ENCODE measurements at places on chromosomes 12 and 14.

DNA sequence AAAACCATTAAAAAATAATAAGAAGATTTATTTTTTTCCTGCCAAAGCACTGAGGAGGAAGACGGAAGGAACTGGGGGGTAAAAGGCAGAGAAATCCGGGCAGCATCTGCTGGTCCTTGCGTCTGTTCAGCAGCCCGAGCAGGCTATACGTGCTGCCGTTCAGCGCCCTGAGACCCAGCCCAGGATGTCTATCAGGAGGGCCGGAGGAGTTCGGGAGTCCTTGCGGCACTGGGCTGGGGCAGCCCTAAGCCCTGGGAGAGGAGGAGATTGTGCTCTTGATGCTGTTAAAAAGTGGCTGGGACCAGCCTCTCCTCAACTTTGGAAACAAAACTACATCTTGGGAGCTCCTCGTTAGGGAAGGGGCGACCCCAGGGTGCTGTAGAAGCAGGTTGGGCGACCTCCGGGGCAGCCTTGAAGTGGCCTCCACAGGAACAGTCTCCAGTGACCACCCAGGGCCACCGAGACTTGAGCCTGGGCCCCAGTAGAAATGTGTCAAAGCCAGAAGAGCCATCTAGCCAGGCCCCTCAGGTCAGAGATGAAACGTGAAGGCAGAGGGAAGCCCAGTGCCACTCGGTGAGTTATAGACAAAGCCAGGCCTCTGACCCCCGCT is 14.3 kb downstream of the PGF start:
- no peak for DNase-seq

DNA sequence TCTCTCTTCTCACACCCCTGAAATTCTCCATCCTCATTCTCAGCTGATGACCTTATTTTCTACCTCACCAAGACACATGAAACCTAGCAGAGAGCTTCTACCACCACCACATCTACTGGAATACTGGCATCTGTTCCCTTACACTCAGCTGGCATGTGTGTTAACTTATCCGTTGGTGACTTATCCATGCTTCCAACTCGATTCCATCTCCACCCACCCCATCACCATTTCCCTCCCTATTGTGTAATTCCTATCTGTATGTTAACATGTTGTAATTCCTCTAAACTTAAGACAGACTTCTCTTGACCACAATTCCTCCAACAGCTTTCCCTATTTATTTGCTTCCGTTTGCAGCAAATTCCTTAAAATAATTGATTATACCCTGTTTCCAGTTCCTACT is 15.4 kb downstream of the C1S start:
- no peak for DNase-seq

GRCh38 chr14:75070383-75070782 is 942 bp downstream of the ZC2HC1C start:
- no peak for DNase-seq

GRCh38 chr14:78308079-78308478 is 137.9 kb downstream of the NRXN3 start:
- DNase-seq: no peak

GRCh38 chr12:30739020-30739419 is 15.7 kb downstream of the CAPRIN2 start:
- DNase-seq: no peak

DNA sequence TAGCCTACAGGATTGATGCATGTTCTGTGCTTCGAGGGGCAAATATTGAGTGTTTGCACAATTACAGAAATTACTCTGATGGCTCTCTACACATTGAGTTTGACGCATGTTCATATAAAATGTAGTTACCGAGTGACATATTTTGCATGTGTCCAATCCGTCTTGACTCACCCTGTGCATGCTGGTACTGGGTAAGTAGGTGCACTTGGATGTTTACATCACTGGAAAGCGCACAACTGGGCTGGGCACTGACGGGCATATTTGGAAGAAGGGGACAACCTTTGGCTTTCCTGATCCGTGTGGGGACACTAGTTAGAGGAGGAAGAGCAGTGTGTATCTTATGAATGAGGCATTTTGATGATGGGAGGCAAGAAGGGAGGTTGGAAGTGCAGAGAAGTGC is 4.9 kb upstream of the KRT6A start:
- no peak for DNase-seq

All from GM19239 (cell line).